Hematopoietic multipotent progenitor cell (in vitro differentiated cells): ENCODE measurements at places on chromosomes 2 and 18. TPM values are rescaled to one million over a fixed set of nuclear protein-coding genes. Genes with fewer than 3 reads are reported as not detected.

The STON1 gene
- total RNA-seq, result 3.5 TPM

The MAPRE3 gene
- 3.0 TPM for total RNA-seq

The ESCO1 gene
- total RNA-seq, result 4.8 TPM

The MGAT5 gene
- 17.0 TPM for total RNA-seq

The IHH gene
- total RNA-seq, result 0.27 TPM

The USP37 gene
- 3.8 TPM for total RNA-seq

The NGEF gene
- total RNA-seq, result not detected

The RAB17 gene
- not detected for total RNA-seq

The GATA6 gene
- total RNA-seq, result not detected

The BMP10 gene
- under 0.01 TPM for total RNA-seq

The TDRD15 gene
- under 0.01 TPM for total RNA-seq

The FAP gene
- total RNA-seq, result not detected

The CD207 gene
- total RNA-seq, result not detected

The SLC35F6 gene
- 14.3 TPM for total RNA-seq

The ATP9B gene
- 45.2 TPM for total RNA-seq

The CCDC195 gene
- not detected for total RNA-seq
